Neural progenitor cell (in vitro differentiated cells): ENCODE measurements at places on chromosomes 7 and 10.
A peak's percentile ranks its signal among the peaks of the same experiment; 100 is the strongest.

DNA sequence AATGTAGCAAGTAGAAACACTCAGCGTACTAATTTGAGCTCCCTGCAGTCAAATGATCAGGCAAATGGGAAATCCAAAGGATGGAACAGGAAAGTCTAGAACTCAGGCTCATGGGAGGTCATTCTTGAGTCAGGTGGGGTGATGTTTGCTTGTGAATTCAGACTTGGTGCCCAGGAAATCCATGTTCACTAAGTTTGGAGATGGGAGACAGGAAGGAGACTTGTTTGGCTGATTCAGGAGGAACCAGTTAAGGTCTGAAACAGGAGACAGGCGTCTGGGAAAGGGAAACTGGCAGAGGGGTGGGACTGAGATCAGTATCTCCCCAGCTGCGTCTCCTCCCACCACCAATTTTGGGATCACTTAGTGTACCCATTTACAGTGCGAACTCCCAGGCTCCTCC lies 38.4 kb upstream of the ZNF438 start:
- DNase-seq: no peak

- no peak for DNase-seq
Observed at GRCh38 chr7:157470701-157471131, 133.9 kb downstream of the DNAJB6 start.

- DNase-seq: no peak
Observed at GRCh38 chr10:61125560-61126170, 181.7 kb upstream of the RHOBTB1 start.

GRCh38 chr10:8531116-8531515 lies 476.6 kb downstream of the GATA3 start:
- DNase-seq: no peak

DNA sequence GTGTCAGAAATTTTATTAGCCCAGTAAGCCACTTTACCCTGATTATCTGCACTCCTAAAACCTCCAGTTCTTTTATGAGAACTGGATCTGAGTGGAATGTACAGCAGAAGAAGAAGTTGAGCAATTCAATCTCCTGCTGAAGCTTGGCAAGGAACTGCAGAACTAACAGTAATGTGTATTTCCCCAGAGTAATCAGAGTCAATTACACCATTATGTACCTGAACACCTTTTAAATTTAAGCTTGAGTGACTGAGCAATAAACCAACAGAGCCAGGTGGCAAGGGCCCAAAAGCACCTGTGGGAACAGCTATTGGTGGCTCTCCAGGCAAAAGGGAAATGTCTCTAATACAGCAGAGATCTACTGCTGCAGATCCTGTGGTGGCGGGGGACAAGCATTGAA lies 40.1 kb upstream of the AKR1C2 start:
- no peak for DNase-seq

GRCh38 chr10:131050162-131050766 lies 261.3 kb downstream of the TCERG1L start:
- DNase-seq: no peak

DNA sequence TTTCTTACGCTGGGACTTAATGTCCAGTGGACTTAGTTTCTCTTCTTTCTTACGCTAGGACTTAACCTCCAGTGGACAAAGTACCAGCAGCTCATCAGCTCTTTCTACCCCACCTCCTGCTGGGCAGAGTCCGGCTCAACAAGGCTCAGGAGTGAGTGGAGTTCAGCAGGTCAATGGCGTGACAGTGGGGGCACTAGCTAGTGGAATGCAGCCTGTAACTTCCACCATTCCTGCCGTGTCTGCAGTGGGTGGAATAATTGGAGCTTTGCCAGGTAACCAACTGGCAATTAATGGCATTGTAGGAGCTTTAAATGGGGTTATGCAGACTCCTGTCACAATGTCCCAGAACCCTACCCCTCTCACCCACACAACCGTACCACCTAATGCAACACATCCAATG lies 199.7 kb downstream of the MLLT10 start:
- peak; percentile 70 for DNase-seq

DNA sequence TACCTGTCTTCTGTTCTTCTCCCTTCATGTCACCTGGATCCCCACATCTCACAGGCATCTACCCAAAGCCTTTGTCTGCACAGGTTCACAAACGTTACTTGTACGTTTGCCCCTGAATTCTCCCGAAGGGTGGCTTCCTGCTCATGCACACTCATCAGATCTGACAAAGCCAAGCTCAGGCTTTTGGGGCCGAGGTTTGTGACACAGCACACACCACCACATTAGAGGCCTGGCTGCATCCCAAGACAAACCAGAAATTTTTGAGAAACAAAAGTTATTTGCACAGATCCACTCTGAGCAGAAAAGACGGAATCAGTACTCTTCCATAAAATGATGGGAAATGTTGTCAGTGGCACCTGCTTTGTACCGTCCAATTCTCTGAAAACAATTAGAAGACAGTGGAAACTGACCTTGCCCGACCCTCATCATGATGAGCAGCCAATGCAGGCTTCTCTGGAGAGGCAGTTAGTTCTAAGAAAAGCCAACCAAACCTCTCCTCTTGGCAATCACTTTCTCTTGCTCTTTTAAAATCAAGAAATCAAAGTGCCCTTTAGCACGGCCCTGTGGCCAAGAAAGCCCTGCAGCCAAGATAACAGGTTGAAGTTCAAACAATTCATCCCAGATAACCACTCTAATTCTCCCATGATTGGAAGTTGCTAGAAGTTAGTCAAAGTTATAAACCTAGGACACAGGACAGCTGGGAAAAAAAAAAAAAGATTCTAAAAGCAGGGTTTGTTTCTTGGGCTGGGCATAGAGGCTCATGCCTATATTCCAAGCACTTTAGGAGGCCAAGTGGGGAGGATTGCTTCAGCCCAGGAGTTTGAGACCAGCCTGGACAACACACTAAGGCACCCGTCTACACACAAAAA lies 13.6 kb upstream of the SVIL start:
- DNase-seq: no peak

DNA sequence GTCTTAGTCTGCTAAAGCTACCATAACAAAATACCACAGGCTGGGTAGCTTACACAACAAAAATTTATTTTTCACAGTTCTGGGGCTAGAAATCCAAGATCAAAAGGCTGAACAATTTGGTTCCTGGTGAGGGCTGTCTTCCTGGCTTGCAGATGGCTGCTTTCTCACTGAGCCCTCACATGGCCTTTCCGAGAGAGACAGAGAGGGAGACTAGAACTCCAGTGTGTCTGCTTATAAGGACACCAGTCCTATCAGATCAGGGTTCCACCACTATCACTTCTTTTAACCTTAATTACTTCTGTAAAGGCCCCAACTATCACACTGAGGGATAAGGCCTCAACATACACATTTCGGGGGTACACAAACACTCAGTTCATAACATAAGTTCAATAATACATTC lies 527.4 kb upstream of the VSTM2A start:
- no peak for DNase-seq

DNA sequence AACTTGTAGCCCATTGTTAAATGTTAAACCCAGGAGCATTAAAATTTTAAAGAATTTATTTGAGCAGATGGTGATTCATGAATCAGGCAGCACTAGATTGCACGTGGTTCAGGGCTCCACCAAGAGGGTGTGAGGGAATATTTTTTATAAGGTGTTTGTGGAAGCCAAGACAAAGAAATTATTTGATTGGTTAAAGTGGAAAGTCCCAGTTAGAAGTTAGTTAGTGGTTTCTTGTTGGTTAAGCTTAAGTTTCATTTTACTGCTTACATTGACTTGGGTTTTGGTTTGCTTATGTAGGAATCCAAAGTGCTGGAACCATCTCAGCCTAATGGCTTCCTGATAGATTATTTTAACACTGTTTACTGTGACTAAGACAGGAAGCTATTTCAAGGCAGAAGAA lies 906.2 kb downstream of the LRMDA start:
- DNase-seq: no peak

- no peak for DNase-seq
Observed at GRCh38 chr7:132516042-132516840, 60.0 kb downstream of the PLXNA4 start.

DNA sequence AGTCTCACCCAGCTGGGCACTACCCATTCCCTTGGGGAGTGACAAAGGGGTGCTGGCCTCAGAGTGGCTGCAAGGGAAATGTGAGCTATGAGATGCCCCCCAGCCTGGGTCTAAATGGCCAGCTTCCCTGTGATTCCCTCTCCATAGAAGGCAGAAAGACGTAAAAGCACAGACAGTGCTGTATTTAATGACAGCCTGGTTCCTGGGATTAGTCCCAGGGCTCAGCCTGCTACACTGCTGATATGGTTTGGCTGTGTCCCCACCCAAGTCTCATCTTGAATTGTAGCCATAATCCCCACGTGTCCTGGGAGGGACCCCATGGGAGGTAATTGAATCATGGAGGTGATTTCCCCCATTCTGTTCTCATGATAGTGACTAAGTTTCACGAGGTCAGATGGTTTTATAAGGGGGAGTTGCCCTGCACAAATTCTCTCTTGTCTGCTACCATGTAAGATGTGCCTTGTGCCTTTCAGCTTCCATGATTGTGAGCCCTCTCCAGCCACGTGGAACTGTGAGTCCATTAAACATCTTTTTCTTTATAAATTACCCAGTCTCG lies 23.9 kb upstream of the CALN1 start:
- DNase-seq: no peak

DNA sequence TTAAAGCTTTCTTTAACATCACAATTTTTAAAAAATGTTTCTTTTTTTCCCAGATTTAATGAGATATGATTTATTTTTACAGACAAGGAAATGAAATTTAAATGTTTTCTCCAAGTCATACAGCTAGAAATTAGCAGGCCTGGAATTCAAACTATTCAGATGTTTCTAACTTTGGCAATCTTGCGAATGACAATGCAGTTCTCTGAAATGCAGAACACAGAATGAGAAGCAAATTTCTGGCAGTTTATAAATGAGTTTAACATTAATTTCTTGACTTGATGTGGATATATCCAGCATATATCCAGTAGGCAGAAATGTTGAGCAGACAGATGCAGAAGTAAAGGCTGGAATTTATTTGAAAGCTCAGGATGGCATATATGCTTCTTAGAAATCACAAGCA lies 227.5 kb downstream of the THSD7A start:
- DNase-seq: no peak

- DNase-seq: no peak
Observed at GRCh38 chr7:30845426-30846135, 66.1 kb upstream of the AQP1 start.

DNA sequence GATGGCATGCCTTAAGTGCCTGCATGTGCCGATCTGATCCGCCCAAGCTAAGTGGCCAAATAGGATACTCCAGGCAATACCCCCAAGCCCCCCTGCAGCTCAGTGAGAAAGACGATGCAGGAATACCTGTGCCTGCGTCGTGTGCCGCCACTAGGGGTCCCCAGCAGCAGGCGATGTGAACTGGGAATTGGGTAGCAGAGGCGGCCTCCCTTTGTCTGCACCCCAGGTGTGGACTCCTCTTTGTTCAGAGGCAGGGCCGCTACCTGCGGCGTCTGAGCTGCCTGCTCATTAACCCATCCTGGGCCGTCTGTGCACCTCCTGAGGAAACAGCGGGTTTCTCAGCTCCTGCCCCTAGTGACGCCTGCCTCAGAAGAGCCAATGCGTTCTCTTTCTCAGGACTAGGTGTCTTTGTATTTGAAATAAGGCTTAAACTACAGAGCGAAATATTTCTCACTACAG lies 4.8 kb upstream of the CHN2 start:
- peak; percentile 93 for DNase-seq

DNA sequence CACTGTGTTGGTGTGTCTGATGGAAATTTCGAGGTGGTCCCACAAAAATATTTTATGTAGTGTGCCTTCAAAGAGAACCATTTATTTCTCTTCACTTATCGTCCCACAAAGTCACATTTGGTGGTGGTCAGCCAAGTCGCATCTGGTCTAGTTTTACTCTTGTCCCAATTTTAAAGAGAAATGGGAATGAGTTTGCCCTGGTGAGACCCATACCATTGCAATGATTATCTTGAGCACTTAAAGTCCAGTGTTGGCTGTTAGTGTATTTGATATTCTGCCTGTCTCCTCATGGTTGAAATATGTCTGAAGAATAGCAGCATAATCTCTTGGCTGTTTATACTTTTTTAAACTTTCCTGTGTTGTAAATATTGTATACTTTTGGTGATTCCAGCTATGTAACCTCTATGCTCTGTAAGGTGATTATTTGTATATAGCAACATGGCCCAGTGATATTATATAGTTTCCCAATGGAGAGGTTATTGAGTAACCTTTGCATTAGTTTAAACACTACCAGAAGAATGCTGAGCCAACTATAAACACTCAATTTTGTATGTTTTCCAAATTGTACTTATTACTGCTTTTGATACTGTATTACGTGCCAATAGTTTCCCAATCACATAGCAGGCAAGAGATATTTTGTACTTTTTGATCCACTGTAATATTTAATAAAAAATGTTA lies 172.2 kb downstream of the RTKN2 start:
- no peak for DNase-seq
